Kidney epithelial cell (primary cell): ENCODE measurements at places on chromosomes 1 and 21.
A peak's percentile ranks its signal among the peaks of the same experiment; 100 is the strongest.

GRCh38 chr21:44466351-44466954 is 11.1 kb downstream of the LRRC3 start:
- no peak for DNase-seq

DNA sequence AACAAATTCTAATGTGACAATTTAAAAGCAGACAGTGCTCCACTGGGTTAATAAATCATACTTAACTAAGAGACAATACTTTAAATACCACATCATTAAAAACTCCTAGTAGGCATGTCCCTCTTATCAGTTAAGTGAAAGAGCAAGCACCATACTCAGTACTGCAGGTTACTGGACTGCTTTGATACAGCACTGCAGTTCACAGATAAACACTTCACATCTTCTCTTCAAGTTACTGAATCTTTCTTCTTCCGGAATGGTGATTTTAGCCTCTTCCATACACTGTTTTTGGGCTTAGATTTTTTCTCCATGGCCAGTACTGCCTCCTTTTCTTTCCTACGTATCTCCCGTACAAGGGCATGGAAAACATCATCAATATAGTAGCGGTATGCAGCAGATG is 11.0 kb downstream of the RIT1 start:
- no peak for DNase-seq

DNA sequence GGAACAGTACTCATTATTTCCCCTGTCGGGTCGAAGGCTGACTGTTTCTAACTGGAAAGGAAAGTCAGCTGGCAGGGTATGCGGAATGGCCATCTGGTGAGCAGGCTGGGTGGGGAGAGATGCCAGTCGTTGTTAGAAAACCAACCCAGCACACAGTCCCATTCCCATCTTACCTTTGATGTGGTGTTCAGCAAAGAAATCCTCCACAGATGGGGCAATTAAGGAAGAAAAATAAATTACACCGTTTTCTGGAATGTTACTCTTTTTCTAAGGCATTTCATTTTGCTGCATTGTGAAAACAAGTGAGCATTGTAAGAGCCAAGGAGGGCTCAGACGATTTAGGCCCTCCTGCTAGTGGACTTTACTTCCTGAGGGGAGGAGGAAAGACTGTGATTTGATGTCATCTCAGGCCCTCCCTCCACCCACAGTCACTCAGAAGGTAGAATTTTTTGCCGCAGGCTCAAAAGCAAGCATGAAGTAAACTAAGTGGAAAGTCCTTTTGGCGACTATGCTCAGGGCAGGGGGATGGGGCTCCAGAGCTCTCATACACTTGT is at the start of gene SLC16A4:
Gene SLC16A4 (minus strand): TSS at position 335 of the 554 bp plus-strand sequence. CDS start 1,703 bp downstream, outside the sequence.
- peak; percentile 49 for DNase-seq

DNA sequence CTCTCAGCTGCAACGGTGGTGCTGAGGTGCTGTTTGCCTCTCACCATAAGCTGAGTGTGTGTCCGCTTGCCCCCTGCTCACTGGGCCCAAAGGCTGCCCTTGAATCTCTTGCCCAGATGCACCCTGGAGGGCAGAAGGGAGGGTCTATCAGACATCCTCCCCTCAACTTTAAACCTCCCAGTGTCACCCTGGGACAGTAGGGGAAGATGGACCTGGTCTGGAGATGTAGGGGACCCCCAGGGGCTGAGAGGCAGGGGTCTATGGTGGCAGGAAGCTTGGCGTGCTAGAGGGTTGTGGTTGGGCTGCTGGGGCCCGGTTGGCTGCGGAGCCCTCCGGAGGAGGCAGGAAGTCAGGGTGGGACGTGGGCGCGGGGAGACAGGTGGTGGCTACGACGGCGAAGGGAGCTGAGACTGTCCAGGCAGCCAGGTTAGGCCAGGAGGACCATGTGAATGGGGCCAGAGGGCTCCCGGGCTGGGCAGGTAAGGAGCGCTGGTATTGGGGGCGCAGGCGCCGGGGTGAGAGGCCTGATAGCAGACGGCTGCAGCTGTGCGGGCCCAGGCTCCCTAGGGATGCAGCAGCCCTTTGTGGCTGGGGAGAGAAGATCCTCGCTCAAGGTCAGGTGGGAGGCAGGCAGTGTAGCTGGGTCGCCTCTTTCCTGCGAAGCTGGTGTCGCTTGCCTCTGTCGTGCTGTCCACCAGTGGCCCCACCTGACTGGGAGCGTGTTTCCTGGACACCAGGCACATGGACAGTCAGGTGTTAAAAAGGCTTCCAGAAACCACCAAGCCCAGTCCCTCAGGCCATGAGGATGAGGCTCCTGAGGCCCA is at the start of gene LCK:
Gene LCK (plus strand): TSS at position 373 of the 824 bp plus-strand sequence. CDS start 23,065 bp downstream, outside the sequence.
- DNase-seq, result no peak

DNA sequence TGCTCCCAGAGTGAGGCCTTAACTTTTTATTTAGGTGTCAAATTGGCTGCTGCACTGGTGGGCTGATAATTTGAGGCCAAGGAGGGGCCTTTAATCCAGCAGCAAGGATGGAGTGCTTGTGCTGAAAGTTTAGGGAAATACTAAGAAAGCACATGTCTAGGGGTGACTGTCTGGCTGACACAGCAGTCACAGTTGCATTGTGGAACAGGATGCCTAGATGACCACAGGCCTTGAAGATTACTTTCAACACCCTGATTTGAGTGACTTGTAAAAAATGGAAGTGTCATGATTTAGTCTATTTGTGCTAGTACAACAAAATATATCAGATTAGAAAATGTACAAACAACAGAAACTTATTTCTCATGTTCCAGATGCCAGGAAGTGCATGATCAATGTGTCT is 57.7 kb downstream of the ZNF697 start:
- DNase-seq, result no peak

GRCh38 chr21:44304011-44304616 is 4.3 kb downstream of the PFKL start:
- no peak for DNase-seq

- no peak for DNase-seq
Measured at GRCh38 chr1:45785583-45785982, 17.8 kb upstream of the MAST2 start.

DNA sequence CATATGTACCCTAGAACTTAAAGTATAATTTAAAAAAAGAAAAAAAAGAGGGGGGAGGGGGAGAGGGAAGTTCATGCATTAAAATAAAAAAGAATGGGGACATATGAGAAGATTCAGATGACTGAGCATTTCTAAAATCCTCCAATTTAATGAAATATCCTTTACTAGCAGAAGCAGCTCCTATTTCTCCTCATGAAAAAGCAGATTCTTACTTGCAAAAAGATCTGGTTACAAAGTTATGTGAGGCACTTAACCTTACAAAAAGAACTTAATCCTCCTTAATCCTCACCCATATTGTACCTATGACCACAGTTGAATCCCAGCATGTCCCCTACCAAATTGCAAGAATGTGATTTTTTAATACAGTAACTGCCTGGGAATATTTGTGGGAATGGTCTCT is 298.5 kb downstream of the SRGAP2C start:
- DNase-seq, result no peak

GRCh38 chr1:42786097-42786496 is 1.3 kb downstream of the TMEM269 start:
- DNase-seq, result no peak

DNA sequence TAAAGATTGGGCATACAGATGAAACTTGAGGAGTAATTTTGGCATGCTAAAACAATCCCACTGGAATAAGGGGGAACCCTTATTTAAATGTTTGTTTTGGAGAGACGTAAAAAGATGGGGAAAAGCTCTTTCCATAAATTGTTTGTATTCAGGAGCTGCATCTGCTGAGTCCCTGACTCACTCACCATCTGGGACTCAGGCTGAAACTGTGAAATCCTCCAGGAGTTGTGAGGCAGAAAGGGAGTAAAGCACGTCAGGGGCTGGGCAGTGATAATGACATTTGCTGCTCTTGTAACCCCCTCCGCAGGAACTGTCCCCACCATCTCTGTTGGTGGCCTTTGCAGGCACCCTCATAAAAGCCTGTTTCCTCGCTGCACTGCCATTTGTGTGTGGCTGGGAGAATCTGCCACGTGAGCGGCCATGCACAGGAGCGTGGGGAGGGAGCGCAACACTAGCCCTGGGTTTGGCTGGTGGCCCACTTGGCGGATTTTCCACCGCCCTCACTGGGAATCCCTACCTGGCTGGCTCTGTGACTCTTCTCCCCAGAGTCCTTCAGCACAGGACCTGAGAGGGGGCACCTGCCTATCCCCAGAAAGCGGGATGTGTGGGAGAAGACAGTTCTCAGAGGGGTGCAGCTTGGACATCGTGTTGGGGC is 45.3 kb downstream of the ZSCAN20 start:
- no peak for DNase-seq

GRCh38 chr1:42266253-42267135 is 68.5 kb downstream of the FOXJ3 start:
- peak; percentile 5 for DNase-seq

GRCh38 chr1:213148905-213149304 is 97.9 kb downstream of the RPS6KC1 start:
- no peak for DNase-seq

GRCh38 chr1:73097917-73098316 is 815.6 kb upstream of the NEGR1 start:
- no peak for DNase-seq

DNA sequence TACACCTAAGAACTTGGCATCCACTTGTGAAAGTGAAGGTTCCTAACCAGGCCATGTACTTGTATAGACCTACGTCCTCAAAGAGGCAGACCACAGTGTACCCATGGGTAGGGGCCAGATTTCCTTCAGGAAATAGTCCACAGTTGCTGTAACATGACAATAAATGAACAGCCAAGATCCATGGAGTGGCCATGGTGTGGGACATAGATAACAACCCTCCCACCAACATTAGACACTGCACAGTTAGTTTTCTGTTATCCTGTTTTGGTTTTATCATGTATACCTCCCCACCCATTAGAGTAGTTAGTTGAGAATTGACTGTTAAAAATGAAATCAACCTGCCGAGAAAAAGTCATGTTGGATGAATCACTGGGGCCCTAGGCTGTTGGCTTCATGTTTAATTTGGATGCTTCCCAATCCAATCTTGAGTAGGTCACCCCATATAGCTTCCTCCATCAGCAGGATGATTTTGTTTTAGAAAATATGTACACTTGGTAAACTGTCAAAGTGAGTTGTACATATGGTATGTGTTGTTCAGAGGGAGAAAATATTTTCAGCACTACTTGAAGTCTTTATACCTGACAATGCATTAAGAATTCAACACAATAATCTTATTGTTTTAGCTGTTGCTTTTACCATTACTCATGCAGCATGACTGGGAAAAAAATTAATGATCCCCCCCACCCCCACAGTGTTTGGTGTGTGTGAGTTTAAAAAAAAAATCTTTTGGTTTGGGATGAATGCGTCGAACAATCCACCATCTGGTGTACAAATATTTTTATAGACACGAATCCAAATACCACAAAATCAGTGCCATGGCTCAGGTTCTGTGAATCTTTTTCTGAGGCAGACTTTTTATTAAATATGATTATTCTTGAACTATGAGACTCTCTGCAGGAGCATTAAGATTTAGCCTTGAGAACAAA is 88.3 kb upstream of the ARHGAP29 start:
- DNase-seq, result peak; percentile 95

DNA sequence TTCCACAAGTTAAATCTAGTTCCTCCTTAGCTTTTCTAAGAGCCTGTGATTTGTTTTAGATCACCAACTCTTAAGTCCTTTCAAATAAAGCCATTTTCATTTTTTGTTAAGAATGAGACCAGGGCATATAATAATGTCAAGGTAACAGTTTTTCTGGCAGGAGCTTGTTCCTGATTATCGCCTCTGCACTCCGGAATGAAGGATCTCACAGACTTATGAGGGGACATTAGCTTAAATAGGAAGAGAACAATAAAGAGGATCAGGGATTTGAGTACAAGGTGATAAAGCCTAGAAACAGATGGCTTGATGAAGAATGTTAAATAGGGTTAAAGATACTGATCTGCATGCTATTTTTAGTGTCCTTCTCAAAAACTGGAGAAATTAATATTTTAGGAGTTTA is 13.6 kb upstream of the OTUD7B start:
- no peak for DNase-seq

DNA sequence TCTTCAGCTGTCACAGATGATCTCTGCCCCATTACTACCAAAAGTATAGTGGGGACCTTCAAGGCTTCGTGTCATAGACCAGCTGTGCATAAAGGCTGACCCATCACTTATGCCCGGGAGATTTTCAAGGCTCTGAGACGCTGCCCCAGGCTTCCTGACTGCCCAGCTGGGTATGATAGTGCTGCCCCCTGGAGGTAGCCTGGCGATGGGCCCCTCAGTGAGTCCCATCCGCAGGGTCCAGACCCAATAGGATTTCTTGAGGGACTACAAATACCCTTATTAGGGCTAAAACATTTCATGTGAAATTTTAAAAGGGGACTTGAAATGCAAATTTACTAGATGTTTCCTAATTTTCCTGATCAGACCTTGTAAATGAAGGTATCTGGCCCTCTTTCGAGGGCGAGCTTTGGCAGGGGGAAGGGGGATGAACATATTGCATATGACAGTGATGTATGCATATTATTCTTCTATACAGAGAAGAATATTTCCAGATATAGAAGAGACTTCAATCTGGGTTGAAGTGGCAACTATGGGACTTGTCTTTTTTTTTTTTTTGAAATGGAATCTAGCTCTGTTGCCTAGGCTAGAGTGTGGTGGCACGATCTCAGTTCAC is 11.7 kb upstream of the FCMR start:
- no peak for DNase-seq

DNA sequence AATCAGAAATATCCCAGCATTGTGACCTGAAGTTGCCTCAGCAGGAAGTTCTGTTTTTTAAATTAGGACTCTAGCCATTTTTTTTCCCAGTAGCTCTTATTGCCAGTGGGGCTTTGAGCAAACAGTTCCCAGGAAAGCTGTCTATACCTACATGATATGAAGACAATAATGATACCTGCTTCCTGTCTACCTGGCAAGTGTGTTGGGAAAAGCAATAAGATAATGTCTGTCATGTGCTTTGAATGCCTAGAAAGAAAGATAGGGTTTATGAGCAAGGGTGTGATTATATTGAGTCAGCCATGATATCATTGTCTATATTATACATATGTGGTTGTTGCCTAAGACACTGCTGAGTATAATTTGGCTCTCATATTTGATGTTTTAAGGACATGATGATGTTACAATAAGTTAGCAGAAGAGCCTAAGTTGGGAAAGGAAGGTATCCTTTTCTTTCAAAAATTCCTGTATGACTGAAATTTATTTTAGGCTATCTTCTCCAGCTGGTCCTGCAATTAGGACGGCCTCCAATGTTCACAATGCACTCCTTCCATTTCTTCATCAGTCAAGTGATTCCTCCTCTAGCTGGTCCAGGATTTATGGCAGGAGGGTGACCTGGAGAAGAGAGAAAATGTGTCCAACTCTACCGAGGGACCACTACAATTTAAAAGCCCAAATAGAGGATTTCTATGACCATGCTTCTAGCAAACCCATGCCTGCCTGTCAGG is 99.6 kb upstream of the CDC42BPA start:
- DNase-seq, result no peak

DNA sequence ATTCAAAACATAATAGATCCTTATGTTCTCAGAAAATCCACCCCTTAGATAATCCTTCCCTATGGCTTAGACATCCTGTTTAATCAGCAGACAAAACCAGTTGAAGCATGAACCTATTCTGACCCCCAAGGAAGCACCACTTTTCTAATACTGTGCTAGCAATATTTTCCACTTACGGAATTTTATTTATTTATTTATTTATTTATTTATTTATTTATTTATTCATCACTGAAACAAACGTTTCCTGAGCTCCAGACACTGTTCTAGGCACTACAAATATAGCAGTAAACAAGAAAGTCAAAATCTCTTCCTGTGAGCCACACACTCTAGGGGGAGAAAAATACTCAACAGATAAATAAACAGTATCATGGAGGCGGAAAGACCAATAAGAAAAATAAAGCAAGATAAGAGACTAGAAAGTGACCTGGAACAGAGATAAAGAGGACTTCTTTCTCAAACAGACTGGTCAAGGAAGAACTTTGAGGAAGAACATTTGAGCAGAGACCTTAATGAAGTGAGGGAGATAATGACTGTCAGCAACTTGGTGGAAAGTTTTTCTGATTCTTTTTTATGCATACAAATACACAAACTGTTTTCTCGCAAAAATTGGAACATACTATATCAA is 145.5 kb upstream of the POGK start:
- no peak for DNase-seq
